ENCODE measurements at places on chromosomes 11 and 22.

DNA sequence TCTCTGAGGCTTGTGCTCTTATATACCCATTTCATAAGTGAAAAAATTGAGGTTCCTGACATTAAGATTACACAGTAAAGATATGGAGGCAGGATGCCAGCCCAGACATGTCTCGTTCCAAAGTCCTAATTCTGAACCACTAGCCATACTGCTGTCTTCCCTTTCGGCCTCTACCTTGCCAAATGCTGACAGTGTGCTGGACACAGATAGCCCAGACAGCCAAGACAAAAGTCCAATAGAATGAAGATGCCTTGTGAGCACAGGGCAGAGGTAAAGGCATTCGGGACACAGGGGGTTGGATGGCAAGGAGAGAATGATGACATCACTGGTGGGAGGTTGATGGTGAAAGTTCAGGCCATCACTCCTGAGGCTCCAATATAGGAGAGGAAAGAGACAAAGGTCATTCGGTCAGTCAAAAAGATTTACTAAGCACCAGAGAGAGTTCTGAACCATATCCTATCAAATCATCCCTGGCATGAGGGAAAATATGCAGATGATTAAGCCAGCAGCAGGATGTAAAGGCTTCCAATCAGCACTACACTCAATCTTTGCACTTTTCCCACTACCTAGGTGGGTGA lies 174.0 kb upstream of the MTMR2 start:
- no peak for DNase-seq

- no peak for DNase-seq
These were observed 763 bp upstream of the MS4A7 start for GRCh38 chr11:60377401-60378136.

DNA sequence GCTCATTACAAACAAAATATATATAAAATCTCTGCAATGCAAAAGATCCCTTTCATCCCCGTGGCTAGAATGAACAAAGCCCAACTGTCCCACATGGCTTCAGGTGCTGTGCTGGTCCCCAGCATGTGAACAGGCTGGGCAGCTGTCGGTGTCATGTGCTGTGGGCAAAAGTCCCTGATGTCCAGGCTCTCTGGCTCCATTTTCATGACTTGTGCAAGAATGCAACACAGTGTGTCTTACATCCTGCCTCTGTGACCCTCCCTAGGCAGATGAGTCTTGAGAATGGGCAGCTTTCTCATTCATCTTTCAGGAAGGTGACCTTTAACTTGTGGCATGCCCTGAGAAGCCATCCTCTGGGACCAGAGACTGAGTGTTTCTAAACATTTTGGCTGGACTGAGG lies 14.5 kb downstream of the GUCD1 start:
- no peak for DNase-seq

GRCh38 chr11:70481625-70482528 lies 83.5 kb downstream of the CTTN start:
- peak; percentile 65 for DNase-seq

- DNase-seq = no peak
These were observed 20.3 kb downstream of the MMP20 start for GRCh38 chr11:102604875-102605274.

DNA sequence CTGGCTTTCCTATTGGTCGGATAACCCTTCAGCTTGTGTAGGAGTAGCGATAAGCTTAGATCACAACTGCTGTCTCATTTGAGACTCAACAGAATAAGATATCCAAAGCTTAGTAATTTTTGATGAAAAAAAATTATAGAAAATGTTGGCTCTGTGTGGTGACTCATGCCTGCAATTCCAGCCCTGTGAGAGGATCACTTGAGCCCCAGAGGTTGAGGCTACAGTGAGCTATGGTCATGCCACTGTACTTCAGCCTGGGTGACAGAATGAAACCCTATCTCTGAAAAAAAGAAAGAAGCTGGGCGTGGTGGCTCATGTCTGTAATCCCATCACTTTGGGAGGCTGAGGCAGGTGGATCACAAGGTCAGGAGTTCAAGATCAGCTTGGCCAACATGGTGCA lies 55.6 kb upstream of the RRM1 start:
- peak; percentile 29 for DNase-seq

GRCh38 chr11:9201372-9202162 lies 63.6 kb downstream of the DENND5A start:
- no peak for DNase-seq

GRCh38 chr11:60915248-60915914 lies 1.4 kb downstream of the TMEM109 start:
- DNase-seq = peak; percentile 65

DNA sequence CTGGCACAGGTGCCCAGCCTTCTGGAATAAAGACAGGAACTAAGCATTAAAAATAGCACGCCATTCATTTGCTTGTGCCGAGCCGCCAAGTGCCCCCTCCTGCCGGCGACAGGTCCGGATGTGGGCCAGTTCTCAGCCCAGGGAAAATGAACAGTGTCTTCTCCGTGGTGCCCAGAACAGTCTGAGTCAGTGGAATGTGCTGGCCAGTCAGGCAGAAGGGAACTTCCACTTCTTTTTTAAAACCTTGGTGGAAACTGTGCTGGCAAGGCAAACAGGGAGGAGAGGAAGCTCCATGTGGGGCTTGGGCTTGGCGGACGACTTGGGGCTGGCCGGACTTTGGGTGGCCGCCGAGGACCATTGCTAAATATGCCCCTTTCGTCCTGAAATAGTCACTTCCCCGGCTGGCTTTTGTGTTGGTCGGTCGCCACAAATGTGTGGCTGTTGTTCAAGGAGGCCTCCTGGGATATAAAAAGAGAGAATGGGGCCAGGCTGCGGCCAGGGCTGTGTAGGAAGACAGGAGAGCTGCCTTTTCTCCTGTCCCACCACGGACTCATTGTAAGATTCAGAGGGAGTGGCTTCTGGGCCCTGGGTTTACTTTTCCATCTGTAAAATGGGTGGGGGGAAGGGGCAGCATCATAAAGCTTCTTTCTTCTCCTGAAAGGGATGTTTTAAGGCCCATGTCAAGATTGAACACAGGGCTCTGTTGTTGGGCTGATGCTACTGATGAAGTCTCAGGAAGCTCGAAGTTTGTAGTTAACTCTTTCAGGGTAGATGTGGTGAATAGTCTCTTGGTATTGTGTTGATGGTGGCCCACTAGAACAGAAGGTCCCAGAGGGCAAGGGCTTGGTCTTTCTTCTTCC lies 101.0 kb downstream of the PTPRJ start:
- peak; percentile 32 for DNase-seq

DNA sequence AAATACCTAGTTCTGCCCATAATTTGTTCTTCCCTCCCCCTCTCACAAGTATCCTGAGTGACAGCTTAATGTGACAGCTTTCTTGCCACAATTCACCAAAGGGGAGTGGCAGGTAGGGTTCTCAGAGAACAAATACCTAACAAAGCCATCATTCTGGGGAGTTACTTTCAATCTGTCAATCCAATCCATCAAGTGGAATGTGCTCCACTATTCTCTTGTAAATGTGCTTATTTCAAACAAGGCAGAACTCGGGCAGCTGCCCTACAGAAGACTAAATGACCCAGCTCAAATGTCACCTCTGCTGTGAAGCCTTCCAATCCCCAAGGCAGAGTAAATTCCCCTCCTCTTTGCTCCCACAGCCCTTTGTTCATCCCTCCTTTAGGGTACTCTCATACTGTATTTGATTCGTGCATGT lies 27.8 kb downstream of the LGR4 start:
- no peak for DNase-seq

DNA sequence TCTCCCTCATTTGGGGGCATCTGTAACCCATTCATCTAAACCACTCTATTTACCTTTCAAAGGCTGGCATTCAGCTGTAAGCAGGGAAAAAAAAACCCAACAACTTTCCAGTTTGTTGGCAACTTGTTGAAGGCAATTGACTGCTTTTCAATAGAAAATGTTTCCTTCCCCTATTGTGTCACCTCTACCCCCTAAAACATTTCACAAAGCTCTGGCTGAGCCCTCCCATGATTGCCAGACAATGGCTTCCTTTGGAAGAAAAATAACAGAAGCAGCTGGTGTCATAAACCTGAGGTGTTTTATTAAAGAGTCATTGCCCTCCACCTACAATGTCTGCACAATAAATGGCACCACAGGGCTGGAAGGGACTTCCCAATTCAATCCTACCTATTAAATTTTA lies 22.1 kb upstream of the PSMA1 start:
- DNase-seq = no peak

DNA sequence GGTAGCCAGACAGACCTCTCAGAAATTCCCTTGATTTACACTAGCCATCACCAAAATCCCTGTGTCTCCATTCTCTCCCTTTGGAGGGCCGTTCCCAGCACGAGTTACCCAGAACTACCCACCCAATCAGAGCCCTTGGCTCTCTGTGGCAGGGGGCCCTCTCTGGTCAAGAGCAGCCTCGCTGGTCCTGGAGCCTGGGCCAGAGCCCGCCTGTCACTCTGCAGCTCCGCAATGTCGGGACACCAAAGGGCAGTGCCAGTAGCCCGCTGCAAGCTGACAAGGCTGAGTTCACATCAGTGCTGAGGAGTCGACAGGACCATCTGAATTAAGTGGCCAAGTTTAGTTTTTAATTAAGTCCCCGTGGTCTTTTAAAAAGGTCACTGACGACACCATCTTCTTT lies 241.6 kb downstream of the ST3GAL4 start:
- no peak for DNase-seq

Data from HFFc6 (cell line).